Activated CD4-positive, alpha-beta T cell treated with anti-CD3 and anti-CD28 coated beads, Interleukin-2, Interleukin-6, amounts not matched to agents 100 ng/mL and 50 ng/mL, durations not matched to agents 16 hours and 8 hours (primary cell): ENCODE measurements at places on chromosomes 12 and 14.

- DNase-seq, result no peak
Observed at GRCh38 chr12:102629262-102629888, 149.0 kb upstream of the IGF1 start.

GRCh38 chr12:69243099-69244084 lies 4.0 kb downstream of the CPSF6 start:
- peak; percentile 12 for DNase-seq

GRCh38 chr12:111766608-111767361 lies at the start of gene ALDH2:
ALDH2 (plus strand) TSS chr12:111766933; CDS start chr12:111766983, 50 bp downstream.
- peak; percentile 22 for DNase-seq

GRCh38 chr14:100620255-100621100 lies 33.3 kb upstream of the BEGAIN start:
- DNase-seq, result no peak

- DNase-seq, result no peak
Observed at GRCh38 chr14:61438036-61438435, 116.7 kb downstream of the PRKCH start.

GRCh38 chr12:28253161-28253641 lies 62.9 kb downstream of the CCDC91 start:
- peak; percentile 81 for DNase-seq

DNA sequence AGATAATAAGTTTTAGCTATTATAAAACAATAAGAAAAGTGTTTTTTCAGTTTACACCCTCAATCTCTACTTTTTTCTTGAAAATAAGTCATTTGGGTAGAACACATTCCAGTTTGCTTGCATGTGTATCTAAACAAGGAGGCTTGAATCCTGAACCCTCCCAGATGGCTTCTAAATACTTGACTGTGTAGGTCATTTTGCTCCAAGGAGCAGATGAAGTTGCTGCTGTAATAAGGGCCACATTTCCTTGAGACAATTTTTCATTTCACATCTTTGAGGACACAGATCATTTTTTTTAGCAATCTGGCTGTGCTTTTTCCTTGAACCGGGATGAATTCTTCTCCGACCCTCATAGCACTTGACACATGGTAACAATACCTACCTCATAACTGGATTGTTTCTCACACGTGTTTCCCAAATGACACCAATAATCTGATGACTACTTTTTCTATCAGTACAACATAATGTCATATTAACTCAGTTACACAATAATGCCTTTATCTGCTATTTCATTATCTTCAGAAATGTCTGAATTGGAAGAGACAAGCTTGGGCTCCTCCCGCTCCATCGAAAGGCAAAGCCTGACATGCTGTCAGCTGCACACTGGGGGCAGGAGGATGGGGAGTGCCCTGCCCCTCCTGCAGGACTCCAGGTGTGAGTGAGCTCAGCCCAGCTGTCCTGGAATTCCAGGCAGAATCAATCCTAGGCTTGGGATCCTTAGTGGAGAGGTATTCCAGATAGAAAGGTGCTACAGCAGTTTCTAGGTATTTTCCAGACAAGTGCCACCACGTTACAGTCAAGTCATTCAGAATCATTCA lies 30.9 kb downstream of the GPHB5 start:
- no peak for DNase-seq

DNA sequence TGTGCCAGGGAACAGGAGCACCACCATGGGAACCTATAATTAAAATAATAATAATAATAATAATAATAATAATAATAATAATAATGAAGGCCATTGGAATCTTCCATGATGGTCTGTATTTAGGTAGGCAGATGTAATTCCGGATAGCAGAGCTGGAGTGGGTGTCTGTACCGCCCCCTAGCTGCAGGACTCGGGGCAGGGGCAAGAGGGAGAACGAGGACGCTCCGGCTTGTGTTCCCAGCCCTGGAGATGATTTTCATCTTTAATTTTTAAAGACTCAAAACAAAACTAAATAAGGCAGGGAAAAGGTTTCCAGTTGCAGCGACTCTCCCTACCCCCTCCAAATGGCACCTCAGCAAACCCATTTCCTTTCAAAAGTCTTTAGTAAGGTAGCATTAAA lies 501.1 kb downstream of the VRK1 start:
- DNase-seq, result no peak

- DNase-seq, result no peak
Observed at GRCh38 chr14:59460378-59460777, 4.8 kb downstream of the GPR135 start.

DNA sequence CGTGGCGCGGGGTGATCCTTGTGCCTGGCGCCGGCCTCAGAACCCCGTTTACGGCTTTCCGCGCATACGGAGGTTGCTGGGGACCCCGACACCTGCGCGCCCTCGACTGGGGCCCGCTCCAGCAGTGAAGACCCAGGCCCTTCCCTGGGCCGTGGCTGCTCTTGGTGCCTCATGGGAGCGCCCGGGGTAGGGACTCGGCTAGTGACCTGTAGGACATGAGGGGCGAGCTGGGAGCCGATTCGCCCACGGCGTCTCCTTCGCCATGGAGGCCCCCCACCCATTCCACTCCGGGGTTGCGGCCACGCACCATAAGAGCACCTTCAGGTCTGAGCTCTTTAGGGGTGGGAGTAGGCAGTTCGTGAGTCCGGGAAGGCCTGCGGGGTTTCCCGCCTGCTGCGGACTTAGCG lies 14.2 kb upstream of the PAX9 start:
- DNase-seq, result no peak
